Fibroblast of mammary gland (primary cell): ENCODE measurements at places on chromosomes 5 and 9.

GRCh38 chr5:169595172-169595820 is 11.7 kb downstream of the SPDL1 start:
- DNase-seq = peak; percentile 27

DNA sequence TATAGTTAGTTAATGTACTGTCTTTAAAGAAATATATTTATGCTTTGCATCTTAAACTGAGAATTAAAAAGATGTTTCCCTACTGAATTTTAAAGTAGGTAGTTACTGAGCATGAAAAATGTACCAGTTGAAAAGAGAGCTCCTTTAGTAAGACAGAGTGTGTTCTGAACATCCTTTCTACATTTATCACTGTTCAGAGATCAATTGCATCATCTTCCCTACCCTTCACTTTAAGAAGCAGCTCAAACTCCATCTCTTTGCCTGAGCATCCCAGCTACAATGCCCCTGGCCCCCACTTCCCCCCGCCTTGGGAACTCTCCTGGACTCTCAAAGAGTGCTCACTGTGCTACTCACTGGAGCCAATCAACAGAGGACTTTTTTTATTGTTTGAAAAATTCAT is 164.7 kb downstream of the GNAQ start:
- no peak for DNase-seq

DNA sequence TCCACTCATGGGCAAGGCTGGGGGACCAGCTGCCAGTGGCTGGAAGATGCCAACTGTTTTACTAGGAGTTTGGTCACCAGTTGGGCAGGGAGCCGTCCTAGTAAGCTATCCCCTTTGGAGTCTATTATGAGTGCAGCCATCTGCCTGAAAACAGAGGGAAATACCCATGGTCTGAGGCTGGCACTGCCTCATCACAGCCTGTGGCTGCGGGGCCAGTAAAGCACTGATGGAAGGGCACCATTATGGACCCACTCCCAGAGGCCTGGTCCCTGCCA is 187.2 kb upstream of the PANK3 start:
- DNase-seq = no peak

- peak; percentile 0 for DNase-seq
Observed at GRCh38 chr9:26650325-26650724, 242.3 kb downstream of the CAAP1 start.

DNA sequence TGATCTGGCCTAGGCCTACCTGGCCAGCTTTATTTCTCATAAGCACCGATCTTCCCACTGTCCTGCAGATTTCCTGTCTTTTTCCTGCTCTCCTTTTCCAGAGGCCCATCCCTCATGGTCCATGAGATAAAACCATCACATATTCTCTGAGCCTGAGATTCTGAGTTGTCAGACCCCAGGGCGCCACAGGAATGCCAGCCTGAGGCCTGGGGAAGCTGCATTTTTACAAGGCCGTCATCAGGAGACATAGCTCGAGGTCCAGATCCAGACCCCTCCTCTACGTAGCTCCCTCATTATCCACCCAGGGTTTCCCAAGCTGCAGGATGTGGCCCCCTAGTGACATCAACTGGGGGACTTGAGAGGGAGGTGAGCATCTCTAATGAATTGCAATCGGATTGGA is 204.3 kb downstream of the ATPSCKMT start:
- DNase-seq = no peak

- DNase-seq = no peak
Observed at GRCh38 chr9:7370988-7371387, 428.6 kb downstream of the DMAC1 start.

- DNase-seq = no peak
Observed at GRCh38 chr5:75885321-75885720, 168.1 kb upstream of the POC5 start.

DNA sequence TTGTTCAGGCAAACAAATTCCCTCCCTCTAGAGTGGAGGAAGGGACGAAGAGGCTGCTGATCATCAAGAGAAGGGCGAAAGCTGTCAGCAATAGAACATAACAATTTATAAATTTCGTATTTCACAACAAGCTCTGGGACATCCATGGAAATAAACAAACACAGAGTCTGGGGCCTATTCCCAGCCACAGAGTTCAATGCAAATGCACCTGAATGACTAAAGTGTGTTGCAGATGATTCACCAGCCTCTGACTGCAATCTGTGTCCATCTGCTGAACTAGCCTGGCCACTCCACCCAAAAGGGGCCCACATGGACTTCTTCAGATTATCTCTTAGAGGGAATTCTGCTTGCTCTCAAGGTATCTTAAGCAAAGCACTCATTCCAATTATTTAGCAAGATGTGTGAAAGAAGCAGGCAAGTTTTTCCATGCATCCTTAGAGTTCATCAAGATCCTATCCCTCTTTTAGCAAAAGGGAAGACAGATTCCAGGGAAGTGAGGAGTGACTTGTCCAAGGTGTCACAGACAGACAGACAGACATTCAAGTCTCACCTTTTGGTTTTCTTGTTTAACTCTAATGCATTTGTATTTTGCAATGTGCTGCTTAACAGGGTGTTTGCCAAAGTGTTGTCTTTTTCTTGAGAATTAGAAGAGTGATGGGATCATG is 307.8 kb upstream of the PAPPA start:
- peak; percentile 95 for DNase-seq

DNA sequence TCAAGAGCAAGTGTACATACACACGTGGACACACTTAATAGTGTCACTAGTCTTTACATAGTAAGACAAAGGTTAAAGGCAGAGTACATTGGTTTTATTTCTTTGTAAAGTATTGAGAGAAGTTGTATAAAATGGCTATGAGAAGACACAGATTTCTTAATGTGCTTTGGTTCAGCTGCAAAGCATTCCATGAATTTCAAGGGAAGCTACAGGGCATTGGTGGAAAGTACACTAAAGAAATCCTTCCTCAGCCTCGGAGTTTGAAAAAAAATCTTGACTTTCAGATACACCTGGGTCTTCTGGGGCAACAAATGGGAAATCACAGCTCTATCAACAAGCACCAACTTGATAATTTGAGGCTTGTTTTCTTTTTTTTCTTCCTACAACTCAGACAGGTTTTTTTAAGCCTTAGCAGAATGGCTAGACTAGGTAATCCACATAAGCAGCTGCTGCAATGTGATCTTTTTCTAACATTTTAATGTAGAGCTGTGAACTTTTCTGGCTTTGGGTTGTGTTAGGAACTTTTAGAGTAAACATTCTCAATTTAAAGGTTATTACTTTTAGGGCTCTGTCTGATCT is 140.4 kb upstream of the FST start:
- no peak for DNase-seq

- DNase-seq = peak; percentile 98
Observed at GRCh38 chr5:149561848-149562247, 10.6 kb upstream of the CSNK1A1 start.

- peak; percentile 80 for DNase-seq
Observed at GRCh38 chr9:71743217-71743705, 25.1 kb downstream of the CEMIP2 start.

DNA sequence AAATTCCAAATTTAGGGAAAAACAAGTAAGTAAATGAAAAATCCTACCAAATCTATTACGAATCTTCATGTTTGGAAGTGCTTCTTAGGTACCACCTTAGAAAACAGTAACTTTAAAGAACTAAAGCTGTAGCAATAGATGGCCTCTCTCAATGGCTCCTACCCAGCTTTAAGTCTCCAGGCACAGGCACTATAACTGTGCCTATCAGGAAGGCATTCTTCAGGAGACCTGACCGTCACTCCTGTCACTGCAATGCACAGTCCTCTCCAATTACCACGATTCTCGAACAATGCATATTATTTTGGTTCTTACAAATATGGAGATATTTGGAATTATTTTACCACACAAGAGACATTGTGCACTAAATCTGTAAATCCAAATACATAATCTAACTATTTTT is 12.9 kb downstream of the NFIB start:
- no peak for DNase-seq

- DNase-seq = no peak
Observed at GRCh38 chr9:134188386-134189144, 24.2 kb upstream of the RNU6ATAC start.

DNA sequence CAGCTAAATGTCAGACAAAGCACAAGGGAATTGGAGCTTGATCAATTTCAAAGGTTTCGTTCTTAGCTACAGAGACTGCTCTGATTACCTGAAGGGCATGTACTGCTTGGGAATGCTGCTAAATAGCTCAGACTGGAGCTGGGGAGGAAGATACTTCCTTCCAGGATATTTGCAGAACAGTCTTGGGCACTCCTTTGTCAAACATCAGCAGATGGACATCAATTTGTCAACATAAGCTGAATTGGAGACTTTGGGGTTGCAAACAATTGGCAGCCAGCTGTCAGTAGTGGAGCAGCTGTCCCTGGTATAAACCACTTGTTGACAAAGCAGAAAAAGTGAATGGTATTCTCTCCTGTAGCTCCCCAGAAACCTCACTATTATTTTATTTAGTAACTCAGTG is 182.0 kb downstream of the CCDC192 start:
- no peak for DNase-seq

DNA sequence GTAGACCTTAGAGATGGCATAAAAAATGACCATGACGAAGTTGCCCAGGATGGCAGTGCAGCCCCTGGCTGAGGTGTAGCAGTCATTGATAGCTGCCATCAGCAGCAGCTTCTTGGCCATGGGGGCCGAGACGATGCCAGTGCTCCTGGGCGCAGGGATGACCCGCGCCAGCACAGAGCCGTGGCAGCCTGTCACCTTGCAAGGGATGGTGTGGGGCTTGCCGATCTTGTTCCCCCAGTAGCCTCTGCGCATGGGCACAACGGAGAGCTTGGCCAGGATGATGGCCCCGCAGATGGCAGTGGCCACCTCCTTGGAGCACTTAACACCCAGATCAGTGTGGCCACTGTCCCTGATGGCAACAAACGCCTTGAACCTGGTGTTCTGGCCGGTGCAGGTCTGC is 2.1 kb upstream of the PGGT1B start:
- DNase-seq = no peak

- peak; percentile 67 for DNase-seq
Observed at GRCh38 chr9:69421908-69422801, 97.1 kb downstream of the ENTREP1 start.

DNA sequence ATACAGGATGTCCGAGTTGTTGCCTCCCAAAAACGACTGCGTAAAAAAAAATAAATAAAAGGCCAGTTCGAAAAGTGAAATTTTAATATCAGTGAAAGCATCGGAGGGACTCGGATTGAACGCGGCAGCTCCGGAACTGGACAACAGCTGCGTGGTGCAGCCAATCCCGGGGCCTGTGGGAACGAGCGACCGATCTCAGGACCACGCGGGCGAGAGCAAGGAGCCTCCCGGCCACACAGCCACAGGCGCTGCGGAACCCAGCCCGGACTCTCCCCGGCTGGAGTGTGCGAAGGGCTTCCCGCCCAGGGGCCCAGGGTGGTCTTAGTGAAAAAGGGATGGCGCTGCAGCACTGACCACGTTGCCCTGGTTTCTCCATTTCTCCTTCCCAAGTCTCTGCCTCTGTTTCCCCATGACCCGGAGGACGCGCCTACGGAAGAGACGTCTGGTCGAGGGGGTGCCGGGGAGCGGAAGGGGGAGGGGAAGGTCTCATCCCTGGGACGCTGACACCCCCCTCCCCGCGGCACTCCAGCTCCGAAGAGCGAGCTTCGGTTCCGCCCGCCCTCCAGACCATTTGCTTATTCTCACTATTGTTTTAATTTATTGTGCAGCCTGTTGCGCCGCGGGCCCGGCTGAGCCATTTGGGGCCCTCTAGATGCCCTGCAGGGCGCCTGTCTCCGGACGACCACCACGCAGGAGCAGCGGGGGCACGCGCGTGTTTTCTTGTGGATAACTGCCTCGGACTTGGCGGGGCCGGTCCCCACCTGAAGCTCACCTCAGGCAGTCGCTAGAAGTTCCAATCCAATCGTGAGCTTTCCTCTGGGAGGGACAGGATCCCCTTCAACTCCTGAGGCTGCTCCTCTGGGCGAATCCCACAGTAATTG is 303.0 kb downstream of the PARP8 start:
- no peak for DNase-seq
